ENCODE measurements at places on chromosomes 11 and 22.

DNA sequence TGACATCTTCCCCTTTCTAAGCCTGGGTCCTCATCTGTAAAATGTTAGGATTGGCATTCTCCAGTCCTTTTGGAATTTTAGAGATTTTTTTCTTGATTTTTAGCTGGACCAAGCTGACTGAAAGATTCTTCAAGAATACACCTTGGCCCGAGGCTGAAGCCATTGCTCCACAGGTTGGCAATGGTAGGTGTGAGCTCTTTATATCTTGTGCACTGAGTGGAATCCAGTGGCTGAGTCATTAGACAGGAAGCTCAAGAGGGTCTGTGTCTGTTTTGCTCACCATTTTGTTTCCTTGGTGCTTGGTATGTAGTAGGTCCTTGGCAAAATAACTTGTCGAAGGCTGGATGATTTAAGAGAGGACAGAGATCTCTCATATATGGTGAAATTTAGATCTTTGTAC lies 6.2 kb downstream of the EIF3L start:
- no peak for DNase-seq

GRCh38 chr11:117548876-117549275 lies 221.2 kb downstream of the CEP164 start:
- no peak for DNase-seq

DNA sequence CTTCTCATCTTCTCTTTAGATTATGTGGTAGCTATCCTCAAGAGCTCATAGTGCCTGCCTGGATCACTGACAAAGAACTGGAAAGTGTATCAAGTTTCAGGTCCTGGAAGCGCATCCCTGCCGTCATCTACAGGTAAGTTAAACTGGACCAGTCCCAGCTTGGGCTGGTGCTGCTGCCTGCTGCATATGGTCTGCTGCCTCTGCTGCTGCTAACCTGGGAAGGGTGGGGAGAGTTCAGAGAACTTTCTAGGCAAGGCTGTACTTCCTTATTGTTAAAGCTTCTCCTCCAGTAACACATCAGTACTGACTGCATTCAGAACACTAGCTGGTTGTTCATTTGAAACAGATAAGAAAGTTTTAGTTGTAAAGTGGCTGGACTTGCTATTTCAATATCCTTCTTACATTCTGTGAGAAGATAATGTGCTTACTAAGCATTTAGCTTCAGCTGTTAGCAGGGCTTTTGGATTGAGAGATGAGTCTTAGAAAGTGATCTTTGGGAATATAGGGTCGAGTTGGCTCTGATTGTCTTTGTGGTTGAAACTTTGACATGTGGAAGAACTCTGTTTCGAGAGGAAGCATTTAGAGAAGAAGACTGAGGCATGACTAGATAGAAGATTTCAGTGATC lies 77.3 kb upstream of the HORMAD2 start:
- no peak for DNase-seq

GRCh38 chr11:106961518-106961917 lies 56.8 kb downstream of the GUCY1A2 start:
- DNase-seq = no peak

- no peak for DNase-seq
Observed at GRCh38 chr11:108224911-108225786, 2.3 kb downstream of the ATM start.

GRCh38 chr11:93820847-93821246 lies 29.6 kb downstream of the VSTM5 start:
- no peak for DNase-seq

- no peak for DNase-seq
Observed at GRCh38 chr11:131666617-131667016, 296.2 kb downstream of the NTM start.

- no peak for DNase-seq
Observed at GRCh38 chr11:74895340-74896116, 53.4 kb downstream of the XRRA1 start.

DNA sequence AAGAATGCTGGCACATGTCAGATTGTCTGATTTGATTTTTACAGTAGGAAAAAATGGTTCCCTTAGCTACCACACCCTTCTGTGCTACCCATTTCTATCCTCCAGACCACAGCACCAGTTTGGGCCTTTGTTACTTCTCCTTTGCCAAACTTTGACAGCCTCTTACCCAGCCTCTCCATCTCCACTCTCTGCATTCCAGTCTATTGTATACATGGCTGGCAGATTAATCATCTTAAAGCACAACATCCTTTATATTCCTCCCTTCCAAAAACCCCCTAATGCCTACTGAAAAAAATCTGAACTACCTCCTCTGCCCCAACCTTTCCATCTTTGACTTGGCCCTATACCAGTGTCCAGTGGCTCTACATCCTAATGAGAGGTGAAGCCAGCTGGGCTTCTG lies 10.8 kb upstream of the PANX1 start:
- DNase-seq = no peak

- no peak for DNase-seq
Observed at GRCh38 chr11:69636512-69637197, 4.3 kb upstream of the CCND1 start.

DNA sequence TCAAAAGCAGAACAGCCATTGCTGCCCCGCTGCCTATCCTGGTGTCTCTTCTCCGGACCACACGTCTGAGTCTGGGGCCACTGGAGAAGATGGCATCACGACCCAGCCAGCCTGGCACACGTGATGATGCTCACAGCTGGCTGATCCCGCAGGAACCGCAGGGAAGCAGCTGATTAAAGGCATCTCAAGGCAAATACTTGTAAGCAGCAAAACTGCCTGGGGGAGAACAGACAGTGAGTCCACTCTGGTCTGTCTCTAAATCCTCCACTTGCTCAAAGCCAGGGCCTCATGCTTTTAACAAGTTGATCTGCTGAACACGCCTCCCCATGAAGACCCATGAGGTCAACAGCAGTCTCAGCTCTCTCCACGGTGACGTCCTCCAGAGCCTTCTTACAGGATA lies 108.6 kb downstream of the BRD1 start:
- DNase-seq = no peak

DNA sequence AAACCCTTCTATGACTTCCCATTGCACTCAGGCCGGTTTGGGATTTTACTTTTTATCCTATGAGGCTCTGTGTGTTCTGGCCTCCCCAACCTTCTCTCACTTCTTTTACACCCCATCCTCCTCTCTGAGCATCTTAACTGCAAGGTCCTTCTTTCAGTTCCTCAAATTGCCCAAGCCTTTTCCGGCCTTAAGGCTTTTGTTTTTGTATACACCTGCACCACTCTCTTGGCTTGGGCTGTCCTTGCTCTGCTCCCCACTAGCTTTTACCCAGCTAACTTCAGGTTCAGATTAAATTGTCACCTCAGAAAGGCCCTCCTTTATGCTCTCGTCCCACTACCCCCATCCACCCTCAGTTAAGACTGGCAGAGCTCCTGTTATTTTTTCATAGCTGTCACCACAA lies 55.5 kb downstream of the FAM83F start:
- DNase-seq = no peak

DNA sequence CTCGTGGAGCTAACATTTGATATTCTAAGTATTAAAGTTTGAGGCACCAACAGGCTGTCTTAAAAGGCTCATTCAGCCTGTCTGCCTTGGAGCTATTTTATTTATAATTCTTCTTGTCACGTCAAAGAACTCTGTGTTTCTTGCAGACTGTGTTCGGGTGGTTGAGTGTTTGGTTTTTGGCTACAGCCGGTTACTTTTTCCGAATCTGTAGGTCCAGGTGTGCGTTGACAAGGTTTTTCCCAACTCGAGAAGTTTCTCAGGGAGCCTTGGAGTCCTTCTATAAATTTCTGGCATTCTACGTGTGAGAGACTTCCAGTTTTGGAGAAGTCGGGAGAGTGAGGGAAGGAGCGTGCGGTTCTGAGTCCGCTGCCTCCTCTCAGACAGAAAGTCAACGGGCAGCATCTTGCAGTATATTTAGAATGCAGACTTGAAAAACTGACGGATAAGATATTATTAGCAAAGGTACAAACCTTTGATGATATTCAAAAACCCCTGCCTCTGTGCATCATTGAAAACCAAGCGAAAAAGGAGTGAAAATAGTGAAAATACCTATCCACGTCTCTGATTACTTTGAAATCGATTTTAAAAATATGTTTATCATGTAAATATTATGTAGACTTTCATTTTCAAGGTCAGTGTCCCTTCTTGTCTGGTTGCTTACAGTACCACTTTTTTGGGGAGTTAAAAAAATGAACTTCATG lies 85.2 kb upstream of the PPARA start:
- DNase-seq = peak; percentile 21

GRCh38 chr22:44930711-44931035 lies 79.1 kb downstream of the PHF21B start:
- DNase-seq = no peak

GRCh38 chr11:13686776-13687175 lies 18.3 kb downstream of the FAR1 start:
- no peak for DNase-seq

- no peak for DNase-seq
Observed at GRCh38 chr22:43226377-43227238, 39.7 kb upstream of the TTLL12 start.

GRCh38 chr22:19898145-19898544 lies 43.4 kb upstream of the COMT start:
- DNase-seq = no peak

DNA sequence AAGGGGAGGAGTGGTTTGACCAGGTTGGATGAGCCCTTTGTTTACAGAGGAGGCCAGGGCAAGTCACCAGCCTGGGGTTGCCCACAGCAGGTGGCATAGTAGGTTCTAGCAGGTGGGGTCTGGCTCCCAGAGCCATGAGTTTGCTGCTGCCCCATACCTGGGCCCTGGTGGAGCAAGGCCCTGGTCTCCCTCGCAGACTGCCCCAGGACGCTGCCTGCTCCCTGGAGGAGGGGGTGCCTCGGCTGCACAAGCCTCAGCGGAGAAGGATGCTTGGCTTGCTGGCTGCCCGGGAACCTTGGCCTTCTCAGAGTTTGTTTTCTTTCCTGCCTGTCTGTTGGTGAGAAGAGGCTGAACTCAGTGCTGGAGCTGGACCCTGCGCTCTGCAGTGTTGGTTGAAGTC lies 54.9 kb downstream of the LRP5 start:
- DNase-seq = no peak

DNA sequence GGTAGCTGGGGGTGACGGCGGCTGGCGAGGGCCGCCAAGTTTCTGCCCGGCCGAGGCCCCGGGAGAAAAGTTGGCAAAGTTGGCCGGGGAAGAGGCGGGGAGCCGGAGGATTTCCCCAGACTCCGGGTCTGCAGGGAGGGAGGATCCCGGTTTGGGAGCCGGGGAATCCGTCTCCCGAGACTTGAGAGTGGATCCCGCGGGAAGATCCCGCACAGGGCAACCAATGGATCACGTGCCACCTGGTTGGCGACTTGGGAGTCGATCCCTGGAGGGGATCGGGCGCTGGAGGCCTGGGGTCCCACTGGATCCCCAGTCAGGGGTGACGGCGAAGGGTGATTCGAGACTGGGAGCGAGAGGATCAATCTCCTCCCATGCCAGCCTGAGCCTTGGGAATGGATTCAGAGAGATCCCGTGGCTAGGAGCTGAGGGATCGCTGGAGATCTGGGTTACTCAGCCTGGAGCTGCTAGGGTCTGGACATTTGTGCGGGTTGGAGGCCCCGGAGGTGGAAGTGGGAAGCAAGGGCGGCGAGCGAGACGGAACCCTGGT lies 394 bp downstream of the KIAA1671 start:
- DNase-seq = peak; percentile 43

DNA sequence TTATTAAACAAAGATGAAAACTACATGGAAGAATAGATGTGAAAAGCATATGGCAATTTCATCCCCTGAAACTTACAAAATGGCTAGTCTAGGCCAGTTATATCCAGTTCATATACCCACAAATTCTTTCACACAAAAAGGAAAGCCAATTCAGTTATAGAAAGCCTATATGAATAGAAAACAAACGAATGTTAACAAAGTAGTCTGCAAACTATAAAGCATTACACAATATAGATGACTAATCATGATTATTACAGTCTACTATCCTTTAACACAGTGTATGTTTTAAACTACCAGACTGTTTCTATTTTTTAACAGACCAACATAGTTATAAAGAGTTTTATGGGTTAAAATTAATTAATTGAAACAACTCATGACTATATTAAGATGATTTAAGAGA lies 12.1 kb downstream of the DCUN1D5 start:
- no peak for DNase-seq

DNA sequence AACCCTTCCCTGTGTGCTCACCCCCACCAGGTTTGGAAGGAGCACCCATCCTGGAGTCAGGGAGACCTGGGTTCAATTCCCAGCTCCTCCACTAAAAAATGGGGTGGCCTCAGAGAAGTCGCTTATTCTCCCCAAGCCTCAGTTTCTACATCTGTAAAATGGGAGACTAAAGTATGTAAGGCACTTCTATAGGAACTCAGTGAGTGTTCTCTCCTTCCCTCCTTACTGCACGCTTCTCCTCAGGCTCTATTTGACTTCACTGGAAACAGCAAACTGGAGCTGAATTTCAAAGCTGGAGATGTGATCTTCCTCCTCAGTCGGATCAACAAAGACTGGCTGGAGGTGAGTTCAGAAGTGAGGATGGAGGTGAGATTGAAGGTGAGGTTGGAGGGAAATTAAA lies 11.3 kb downstream of the NCF4 start:
- DNase-seq = no peak

DNA sequence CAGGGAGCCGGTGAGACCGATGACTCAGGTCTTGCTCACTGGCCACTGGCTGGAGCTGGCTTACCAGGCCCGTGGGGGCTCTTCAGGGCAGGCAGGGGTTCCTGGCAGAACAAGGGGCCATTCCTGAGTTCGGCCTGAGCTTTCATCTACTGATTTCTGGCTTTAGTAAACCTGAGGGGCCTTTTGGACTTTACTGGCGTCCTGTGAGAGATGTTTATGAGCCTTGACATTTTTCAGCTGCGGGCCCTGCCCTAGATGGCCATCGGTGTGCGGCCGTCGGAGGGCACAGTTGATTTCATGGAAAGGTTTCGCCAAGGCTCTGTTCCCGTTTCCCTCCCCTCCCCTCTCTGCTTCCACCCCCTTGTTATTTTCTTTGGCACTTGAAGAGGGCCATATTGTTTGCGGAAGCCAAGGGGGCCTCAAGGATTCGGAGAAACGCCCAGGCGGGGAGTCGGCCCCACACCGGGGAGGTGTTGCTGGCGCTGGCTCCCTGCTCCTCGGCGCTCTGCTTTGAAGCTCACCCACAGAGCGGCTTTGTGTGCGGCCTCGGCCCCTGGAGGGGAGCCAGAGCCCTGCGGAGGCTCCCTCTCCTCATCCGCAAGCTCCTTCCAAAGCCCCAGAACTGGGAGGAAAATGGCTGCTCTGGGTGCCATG lies 17.7 kb downstream of the ELF5 start:
- DNase-seq = no peak

Measured in DMS153 (cell line).